Hematopoietic multipotent progenitor cell treated with erythropoietin and hydrocortisone succinate and interleukin-3 and kit ligand, for 4 days (in vitro differentiated cells): ENCODE measurements at places on chromosomes 16 and 17.
A peak's percentile ranks its signal among the peaks of the same experiment; 100 is the strongest.

- DNase-seq, result no peak
These were observed 65.7 kb downstream of the MAP2K6 start for GRCh38 chr17:69480245-69480644.

- DNase-seq, result no peak
These were observed 9.1 kb downstream of the TAOK2 start for GRCh38 chr16:29982560-29983419.

DNA sequence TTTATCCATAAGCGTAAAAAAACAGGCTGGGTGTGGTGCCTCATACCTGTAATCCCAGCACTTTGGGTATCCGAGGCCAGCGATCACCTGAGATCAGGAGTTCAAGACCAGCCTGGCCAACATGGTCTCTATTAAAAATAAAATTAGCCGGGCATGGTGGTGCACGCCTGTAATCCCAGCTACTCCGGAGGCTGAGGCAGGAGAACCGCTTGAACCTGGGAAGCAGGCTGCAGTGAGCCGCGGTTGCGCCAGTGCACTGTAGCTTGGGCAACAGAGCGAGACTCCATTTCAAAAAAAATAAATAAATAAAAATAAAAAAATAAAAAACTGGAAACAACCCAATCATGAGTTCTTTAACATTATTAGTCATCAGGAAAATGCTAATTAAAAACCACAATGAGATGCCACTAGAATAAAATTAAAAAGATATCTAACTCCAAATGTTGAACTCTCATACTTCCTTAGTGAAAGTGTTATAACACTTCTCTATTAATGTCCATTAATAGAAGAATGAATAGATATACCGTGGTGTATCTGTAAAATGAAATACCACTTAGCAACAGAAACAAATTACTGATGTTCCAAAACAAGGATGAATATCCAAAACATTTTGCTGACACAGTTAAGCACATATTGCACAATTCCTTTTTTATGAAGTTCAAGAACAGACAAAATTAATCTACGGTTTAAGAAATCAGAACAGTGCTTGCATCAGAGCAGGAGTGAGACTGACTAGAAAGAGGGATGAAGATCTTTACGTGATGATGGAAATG lies 13.1 kb downstream of the MPHOSPH6 start:
- no peak for DNase-seq

- no peak for DNase-seq
These were observed 796 bp downstream of the HOXB3 start for GRCh38 chr17:48589060-48589830.

DNA sequence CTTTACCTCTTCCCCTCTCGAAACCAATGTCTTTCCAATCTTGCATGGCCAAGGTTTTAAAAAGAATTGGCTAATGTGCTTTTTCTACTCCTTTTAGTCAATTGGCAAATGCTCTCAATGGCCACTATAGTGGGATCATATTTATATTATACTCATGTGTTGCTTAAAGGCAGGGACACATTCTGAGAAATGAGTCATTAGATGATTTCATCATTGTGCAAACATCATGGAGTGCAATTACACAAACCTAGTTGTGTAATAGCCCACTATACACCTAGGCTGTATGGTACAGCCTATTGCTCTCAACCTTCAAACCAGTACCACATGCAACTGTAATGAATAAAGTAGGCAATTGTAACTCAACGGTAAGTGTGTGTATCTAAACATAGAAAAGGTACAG lies 180.9 kb downstream of the HS3ST3A1 start:
- DNase-seq, result peak; percentile 30
